ENCODE measurements at places on chromosomes 4 and X.
A peak's percentile ranks its signal among the peaks of the same experiment; 100 is the strongest.

GRCh38 chr4:88792268-88792781, 94.7 kb upstream of the NAP1L5 start:
- H3K27me3 ChIP-seq, result no peaks in the 10 kb centered on the region
- no peak overlapping the region for H3K27ac ChIP-seq
- no peak overlapping the region for H3K4me3 ChIP-seq

- no peak overlapping the region for H3K4me3 ChIP-seq
- H3K27me3 ChIP-seq, result no peaks in the 10 kb centered on the region
- DNase-seq, result no peak
- no peaks in the 10 kb centered on the region for H3K36me3 ChIP-seq
- peaks cover 6% of the 10 kb centered on the region for H3K4me1 ChIP-seq
- H3K27ac ChIP-seq, result no peak overlapping the region
Observed at GRCh38 chrX:18676470-18676869, 4.6 kb upstream of the RS1 start.

DNA sequence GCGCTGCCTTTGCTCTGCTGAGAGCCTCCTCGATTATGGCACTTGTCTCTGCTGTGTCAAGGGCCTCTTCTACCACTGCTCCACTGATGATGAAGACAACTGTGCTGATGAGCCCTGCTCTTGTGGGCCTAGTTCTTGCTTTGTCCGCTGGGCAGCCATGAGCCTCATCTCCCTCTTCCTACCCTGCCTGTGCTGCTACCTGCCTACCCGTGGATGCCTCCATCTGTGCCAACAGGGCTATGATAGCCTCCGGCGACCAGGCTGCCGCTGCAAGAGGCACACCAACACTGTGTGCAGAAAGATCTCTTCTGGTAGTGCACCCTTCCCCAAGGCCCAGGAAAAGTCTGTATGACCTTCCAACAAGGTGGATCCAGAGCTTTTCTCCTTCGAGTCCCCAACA, 106.8 kb upstream of the VAMP7 start:
- H3K4me3 ChIP-seq, result no peak overlapping the region
- H3K27me3 ChIP-seq, result no peaks in the 10 kb centered on the region
- no peak for DNase-seq
- no peak overlapping the region for H3K27ac ChIP-seq

GRCh38 chr4:139014371-139015268, 961 bp upstream of the NOCT start:
- peaks cover 35% of the 10 kb centered on the region for H3K4me1 ChIP-seq
- DNase-seq, result no peak
- H3K4me3 ChIP-seq, result peak overlapping the region; percentile 78

DNA sequence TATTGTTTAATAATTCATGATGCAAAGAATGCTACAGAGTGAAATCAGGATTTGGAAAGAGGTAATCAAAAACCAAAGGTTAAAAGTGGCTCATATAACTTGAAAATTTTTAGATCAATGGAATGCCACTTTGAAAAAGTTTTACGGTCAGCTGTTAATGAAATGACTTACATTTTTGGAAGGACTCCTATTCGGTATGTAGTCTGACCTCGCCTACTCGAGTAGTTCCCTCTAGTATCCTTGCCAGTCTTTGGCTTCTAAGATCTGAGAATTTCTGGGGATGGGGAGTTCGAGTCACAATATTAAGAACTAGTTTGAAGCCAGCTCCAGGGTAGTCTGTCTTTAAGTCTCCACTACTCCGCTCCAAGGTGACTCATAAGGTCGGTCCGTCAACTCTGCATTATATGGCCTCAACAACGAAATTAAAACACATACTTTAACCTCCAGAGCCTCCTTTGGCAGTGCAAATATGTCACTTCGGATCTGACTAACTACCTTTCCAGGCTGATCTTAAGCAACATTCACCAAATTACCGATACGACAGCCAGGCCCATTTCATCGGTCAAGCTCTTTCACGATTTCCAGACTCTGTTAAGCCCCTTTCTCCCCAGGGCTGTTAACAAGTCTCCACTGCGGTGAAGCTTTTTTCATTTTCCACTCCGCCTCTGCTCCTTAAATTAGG, 733 bp upstream of the NAA15 start:
- H3K36me3 ChIP-seq, result no peaks in the 10 kb centered on the region
- DNase-seq, result no peak
- peak overlapping the region; percentile 82 for H3K4me3 ChIP-seq

DNA sequence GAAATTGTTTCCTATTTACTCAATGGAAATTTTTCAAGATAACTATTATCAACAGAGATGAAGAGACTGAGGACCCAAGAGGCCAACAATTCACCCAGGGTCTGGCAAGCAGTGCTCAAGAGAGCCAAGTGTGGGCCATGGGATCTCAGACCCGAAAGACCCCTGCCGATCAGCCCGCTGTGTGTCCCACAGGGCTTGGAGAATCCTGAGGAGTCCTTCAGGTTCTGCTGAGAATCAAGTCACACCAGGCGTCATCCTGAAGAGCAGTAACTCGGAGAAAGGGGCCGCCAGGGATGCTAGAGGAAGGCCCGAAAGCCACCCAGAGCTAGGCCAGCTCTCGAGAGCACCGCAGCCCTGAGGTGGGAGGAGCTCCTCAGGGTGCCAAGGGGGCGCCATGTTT, 48.7 kb downstream of the FGFRL1 start:
- no peaks in the 10 kb centered on the region for H3K36me3 ChIP-seq
- H3K4me1 ChIP-seq, result peaks cover 23% of the 10 kb centered on the region
- H3K4me3 ChIP-seq, result no peak overlapping the region
- no peak overlapping the region for H3K27ac ChIP-seq
- H3K27me3 ChIP-seq, result peaks cover 87% of the 10 kb centered on the region

- DNase-seq, result no peak
- H3K4me1 ChIP-seq, result no peaks in the 10 kb centered on the region
Observed at GRCh38 chr4:97585274-97585673, 558.0 kb downstream of the STPG2 start.

DNA sequence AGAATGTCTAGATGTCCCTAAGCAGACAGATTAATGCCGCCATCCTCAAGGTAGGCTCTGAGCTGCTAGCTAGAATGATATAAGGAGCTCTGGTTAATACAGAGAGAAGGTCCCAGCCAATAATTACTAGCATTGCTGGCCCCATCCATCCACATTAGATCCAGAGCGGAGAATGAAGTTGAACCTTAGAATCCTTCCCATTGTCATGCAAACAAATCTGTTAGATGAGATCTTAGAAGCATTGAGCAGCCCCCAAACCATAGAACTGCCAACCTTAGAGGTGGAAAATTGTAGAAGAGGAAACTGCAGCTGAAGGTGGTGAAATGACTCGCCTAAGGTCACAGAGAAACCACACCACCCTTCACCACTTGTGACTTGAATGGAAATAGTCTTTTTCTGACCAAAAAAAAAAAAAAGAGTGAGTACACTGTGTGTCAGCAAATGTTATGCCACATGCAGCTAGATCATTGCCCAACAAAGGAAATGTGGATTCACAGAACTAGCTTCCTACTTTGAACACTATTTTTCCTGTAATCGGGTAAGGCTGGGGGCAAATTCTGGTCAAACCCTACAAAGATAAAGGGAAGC, 162.1 kb downstream of the SMIM20 start:
- peaks cover 15% of the 10 kb centered on the region for H3K27me3 ChIP-seq
- H3K4me1 ChIP-seq, result peaks cover 6% of the 10 kb centered on the region
- H3K27ac ChIP-seq, result peak overlapping the region; percentile 58
- no peak for DNase-seq

DNA sequence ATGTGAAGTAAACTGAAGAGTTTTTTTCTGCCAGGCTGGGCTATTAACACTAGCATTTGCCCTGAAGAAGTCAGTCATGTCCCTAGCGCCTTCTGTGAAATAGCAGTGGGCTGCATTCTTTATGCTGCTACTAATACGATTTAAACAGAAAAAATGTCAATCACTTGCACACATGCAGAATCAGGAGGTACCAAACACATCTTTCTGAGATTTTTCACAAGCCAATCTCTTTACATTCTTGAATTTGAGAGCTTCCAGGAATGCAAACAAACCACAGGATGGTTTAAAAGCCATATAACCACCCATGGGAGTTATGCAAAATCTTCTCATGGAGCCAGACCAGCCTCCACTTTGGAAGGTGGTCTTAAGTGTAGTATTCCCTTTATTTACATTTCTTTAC, 220.1 kb downstream of the IQCM start:
- no peaks in the 10 kb centered on the region for H3K27me3 ChIP-seq
- no peak overlapping the region for H3K4me3 ChIP-seq
- no peaks in the 10 kb centered on the region for H3K4me1 ChIP-seq
- no peaks in the 10 kb centered on the region for H3K36me3 ChIP-seq
- no peak overlapping the region for H3K27ac ChIP-seq

DNA sequence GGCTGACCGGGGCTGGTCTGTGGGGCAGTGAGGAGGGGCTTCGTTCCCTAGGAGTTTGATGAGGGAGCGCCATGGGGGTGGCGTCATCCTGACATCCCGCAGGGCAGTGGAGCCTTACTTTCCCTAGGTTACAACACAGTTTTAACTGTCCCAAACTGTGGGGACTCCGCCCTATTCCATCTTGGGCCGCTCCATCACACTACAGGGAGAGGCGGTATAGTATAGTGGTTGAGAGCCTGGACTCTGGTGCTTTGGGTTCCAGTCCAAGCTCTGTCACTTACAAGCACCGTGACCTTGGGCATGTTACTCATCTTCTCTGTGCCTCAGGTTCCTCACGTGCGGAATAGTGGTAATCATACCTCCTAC, 44.2 kb downstream of the ZNF185 start:
- no peaks in the 10 kb centered on the region for H3K36me3 ChIP-seq
- peak overlapping the region; percentile 71 for H3K4me3 ChIP-seq
- H3K4me1 ChIP-seq, result peaks cover 10% of the 10 kb centered on the region
- H3K27ac ChIP-seq, result peak overlapping the region; percentile 88
- no peaks in the 10 kb centered on the region for H3K27me3 ChIP-seq
- DNase-seq, result no peak

DNA sequence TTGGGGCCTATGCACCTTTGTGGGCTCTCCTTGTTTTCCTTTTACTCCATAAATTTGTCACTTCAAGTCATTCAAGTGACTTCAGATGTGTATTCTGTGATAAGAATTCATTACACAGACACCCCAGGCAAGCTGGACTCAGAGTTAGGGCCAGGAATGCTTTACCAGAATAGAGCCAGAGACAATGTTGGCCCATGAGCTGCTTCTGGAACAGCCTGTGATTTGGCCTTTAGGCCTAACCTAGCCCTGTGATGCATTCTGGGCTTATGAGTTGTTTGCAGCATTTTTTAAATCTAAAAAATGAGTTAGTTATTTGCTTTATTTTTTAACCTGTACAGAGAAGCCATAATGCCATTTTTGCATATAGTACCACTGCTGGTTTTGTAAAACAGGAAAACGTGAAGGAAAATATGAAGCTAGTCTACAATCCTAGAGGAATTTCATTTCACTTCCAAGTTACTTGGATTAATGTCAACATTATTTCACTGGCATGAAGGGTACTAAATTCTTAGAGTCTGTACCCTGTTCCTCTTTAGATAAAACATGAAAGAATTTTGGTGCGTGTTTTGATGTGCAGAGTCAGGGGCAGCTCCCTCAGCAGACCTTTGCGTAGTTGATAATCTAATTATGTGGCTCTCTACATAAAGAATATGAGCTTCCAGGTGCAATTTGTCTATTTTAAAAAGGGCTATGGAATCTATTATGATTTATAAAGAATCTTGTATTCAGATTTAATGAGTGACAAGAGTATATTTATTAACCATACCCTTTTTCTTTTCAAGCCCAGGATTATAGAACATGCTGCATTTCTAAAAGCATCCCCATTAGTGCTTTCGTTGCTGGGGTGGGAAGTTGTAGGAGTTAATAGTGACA, 84.7 kb downstream of the ARHGAP10 start:
- no peak for DNase-seq
- H3K4me1 ChIP-seq, result peaks cover 98% of the 10 kb centered on the region
- H3K27ac ChIP-seq, result peak overlapping the region; percentile 92
- no peaks in the 10 kb centered on the region for H3K36me3 ChIP-seq
- H3K4me3 ChIP-seq, result no peak overlapping the region
- no peaks in the 10 kb centered on the region for H3K27me3 ChIP-seq

DNA sequence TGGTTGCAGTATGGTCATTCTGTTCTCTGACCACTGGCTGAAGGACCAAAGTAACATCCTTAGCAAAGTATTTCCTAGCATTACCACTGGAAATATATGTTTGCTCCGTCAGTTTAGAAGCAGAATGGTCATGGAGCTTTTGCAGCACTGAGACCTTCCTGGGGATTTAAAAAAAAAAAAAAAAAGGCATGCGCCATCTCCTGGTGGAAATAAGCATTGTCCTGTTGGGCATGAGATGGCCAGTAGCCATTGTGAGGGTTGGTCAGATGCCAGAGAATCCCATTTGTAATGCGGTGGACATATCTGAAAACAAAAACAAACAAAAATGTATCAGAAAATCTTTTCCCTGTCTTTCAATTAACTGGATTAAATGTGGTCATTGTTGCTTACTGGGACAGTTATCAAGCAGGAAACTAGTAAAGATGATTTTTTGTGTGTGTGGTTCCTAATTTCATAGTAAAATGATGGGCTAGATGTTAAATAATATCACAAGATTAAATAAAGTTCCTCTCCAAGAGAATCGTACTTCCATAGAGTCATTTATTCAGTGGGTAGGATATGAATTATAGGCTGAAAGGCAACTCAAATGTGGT, 139.6 kb downstream of the SOWAHB start:
- DNase-seq, result no peak
- peaks cover 7% of the 10 kb centered on the region for H3K36me3 ChIP-seq
- no peak overlapping the region for H3K27ac ChIP-seq
- no peak overlapping the region for H3K4me3 ChIP-seq

GRCh38 chr4:52833941-52834525, 28.1 kb upstream of the RASL11B start:
- DNase-seq, result no peak
- no peaks in the 10 kb centered on the region for H3K36me3 ChIP-seq
- H3K27me3 ChIP-seq, result no peaks in the 10 kb centered on the region

DNA sequence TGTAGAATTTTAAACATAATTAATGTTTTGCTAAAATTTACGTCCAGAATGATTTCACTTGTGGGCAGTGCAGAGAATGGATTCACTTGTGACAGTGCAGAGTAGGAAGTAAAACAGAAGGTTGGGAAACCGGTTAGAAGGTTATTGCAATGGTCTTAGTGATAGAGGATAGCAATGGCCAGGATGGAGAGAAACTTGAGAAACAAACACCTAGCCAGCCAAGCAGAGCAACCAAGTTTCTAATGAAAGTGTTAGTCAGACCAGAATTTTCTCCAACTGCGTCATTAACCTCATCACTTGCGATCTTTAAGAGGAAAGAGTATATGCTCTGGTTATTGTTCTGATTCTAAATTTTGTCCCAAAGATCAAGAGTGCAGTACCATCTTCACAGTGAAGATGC, 50.0 kb upstream of the TBC1D9 start:
- H3K4me3 ChIP-seq, result no peak overlapping the region
- no peaks in the 10 kb centered on the region for H3K27me3 ChIP-seq
- no peaks in the 10 kb centered on the region for H3K36me3 ChIP-seq
- peaks cover 19% of the 10 kb centered on the region for H3K4me1 ChIP-seq
- H3K27ac ChIP-seq, result no peak overlapping the region

DNA sequence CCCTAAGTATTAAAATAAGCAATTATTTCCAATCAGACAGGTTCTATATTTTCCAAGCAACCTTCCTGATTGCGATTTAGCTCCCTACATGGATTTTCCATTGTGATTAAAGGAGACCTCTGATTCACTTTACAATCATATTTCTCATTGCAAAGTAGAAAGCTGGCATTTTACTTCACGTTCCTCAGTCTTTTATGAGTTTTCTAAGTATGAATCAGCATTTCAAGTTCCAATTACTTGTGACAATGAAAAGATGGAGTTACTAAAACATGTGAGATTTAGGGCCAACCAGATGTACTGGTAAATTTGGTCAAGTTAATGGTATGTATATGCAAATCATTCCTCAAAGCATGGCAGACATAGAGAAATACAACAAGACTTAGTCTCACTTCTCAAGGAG, 206.2 kb downstream of the KCNIP4 start:
- no peaks in the 10 kb centered on the region for H3K36me3 ChIP-seq
- no peak overlapping the region for H3K27ac ChIP-seq
- H3K4me1 ChIP-seq, result no peaks in the 10 kb centered on the region
- H3K4me3 ChIP-seq, result no peak overlapping the region

Measured in left ventricle myocardium inferior (tissue), 1 donor.